ENCODE measurements at places on chromosomes 12 and 14.

DNA sequence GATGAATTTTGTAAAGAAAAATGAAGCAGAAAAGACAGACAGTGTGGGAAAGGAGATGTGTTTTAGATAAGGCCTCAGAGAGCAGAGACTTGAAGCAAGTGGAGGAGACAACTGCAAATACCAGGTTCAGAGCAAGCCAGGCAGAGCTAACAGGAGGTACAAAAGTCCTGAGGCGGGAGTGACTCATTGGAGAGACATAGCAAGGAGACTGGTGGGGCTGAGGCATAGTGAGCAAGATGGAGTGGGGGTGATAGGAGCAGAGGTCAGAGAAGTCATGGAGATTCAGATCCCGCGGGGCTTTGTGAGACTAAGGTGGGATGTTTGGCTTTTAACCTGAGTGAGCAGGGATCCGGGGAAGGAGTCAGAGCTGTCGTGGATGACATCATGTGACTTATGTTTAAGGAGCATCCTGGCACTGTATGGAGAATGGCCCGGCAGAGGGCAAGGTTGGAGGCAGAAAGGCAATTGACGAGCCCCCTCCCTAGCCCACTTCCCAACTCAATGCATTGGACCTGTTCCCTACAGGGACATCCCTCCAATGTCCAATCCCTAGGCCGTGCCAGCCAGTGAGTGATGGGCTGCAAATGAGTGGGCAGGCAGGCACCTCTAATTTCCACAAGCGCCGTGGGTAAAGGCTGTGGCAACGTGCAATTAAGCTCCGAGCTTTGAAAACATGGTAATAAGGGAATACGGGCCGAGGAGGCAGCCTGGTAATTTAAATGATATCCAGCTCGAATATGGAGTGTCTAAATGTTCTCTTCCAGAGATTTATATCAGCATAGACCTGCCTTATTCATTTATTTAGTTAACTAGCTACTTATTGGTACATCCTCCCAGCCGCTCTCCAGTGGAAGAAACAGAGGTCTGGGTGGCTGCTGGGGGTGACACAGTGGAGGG, 206.8 kb upstream of the LHX5 start:
- no peak for DNase-seq

DNA sequence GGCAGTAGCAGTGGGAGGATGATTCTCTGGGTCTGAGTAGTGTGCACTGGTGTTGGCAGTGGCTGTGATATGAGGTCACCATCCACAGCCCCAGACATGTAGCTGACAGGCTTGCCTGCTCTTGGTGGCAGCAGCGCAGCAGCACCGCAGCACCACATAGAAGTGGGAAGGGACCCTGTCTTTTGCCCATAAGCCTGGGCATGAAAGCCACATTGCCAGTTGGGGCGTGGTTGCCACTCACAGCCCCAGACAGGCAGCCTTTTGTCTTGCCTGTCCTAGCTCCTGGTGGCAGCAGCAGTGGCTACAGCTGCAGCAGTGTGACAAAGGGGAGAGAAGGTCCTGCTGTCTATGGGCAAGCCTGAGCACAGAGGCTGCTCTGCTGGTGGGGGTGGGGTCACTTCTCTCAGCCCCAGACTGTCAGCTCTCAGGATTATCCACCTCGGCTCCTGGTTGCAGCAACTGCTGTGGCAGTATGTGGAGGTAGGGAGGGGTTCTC, 71.5 kb downstream of the BRMS1L start:
- DNase-seq = no peak

- DNase-seq = no peak
Observed at GRCh38 chr14:88868558-88869159, 44.2 kb downstream of the TTC8 start.

- DNase-seq = no peak
Observed at GRCh38 chr12:30725739-30726138, 29.0 kb downstream of the CAPRIN2 start.

DNA sequence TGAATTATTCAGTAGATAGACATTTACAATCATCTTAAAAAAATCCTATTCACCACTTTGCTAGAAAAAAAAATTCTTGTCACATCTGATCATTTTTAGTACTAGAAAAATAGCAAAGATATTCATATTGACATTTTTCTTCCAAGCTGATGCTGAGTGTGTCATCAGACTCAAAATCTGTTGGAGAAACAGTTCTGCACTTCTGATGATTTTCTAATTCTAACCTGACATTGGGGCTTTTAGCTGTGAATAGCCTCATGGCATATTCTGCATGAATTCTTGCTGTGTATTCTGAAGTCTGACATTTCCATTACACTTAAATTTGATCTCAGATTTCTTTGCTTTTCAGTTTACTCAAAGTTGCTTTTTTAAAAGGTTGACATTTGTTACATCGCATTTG, 150.1 kb downstream of the PIK3C2G start:
- DNase-seq = no peak

DNA sequence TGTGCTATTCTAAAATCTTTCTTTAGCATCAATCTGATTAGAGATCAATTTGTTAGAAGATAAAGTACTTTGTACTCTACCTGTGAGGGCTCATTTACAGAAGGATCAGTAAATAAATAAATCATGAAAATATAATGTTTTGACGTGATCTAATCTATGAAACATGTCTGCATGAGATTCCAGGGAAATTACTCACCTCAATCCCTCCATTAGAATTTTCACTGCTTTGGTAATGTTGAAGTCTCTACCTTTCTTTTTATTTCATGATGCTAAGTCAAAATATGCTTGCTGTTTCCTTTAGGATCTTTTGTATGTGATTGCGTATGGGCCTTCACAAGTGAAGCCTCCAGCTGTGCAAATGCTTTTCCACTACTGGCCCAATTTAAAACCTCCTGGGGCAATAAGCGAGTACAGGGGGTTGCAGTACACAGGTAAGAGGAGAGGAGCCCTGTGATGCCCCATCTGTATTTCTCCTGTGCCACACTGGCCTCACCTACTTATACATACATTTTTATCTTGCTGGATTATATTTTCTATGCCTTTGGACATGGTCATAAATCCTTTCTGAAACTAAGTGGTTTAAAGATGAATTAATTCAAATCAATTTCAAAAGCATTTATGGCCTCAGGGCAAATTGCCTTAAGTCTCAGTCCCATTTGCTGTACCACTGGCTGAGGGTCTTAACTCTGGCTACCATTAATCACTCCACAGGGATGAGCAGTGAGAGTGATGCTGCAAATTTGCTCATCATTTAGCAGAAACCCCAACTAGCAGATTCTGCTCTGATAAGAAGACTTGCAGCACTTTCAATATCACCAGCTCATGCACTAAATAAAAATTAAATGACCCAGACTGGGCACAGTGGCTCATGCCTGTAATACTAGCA, 66.4 kb downstream of the UNC79 start:
- no peak for DNase-seq

Data from HuH-7 (cell line).